HS-5 (cell line): ENCODE measurements at places on chromosomes 2 and 18.
A peak's percentile ranks its signal among the peaks of the same experiment; 100 is the strongest.

DNA sequence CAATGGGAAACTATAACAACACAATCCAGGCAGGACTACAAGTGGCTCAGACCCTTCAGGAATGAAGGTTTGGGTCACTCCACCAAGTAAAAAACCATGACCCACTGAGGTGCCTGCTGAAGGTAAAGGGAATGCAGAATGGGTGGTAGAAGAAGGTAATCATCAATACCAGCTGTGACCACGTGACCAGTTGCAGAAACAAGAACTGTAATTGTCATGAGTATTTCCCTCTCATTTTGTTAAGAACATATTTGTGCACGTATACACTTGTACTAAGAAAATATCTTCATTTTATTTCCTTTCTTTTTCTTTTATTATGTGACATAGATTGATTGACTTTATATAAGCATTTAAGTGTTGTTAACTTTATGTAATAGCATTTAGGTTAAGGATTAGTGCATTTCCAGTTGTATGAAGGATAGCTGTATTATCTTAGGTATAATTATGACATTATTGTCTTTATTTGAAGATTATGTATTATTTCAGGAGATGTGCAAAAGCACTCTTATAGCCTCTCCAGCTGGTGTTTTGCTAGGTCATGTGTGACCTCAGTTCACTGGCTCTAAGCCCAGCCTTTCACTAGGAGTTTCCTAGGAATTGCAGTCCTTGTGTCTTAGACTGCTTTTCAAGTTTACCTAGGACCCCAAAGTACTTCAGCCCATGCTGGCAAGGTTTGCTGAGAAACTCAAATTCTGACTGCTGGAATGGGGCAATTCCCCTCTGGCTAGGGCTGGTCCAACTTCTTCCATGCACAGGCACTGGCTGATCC, 125.7 kb upstream of the DPP10 start:
- no peak for DNase-seq

GRCh38 chr2:156537141-156537540, 101.0 kb downstream of the GPD2 start:
- peak; percentile 11 for DNase-seq

DNA sequence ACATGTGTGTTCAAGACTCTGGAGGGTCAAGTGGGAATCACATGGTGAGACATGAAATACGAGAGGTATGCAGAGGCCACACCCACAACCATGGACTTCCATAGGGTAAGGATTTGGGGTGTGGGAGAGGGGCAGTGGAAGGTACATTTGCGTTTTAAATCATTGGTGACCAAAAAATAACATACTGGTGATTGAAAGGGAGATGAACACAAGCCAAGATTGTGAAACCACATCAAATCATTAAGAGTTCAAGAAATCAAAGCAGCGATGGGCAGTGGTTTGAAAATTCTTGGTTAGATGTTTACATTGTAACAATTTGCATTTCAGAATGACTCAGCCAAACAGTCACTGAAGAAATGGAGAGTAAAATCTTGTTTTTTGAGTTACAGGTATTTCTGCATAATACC, 1.9 kb upstream of the CABYR start:
- DNase-seq, result no peak

GRCh38 chr2:66202586-66202985, 232.3 kb upstream of the MEIS1 start:
- DNase-seq, result no peak

DNA sequence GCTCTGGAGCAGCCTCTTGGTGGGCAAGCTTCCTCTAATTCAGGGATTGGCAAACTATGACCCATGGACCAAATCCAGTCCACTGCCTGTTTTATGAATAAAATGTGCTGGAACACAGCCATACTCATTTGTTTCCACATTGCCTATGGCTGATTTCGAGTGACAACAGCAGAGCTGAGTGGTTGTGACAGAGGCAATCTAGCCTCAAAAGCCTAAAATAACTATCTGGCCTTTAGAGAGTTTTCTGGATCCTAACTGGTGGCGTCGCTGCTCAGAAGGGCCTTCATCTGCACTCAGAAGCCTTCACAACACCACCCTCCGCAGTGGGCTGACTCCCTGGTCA, 147.1 kb downstream of the CCBE1 start:
- no peak for DNase-seq

- DNase-seq, result no peak
Observed at GRCh38 chr2:10398496-10398895, 49.6 kb downstream of the ODC1 start.

GRCh38 chr18:61605376-61606067, 272.3 kb downstream of the CDH20 start:
- DNase-seq, result no peak

- DNase-seq, result no peak
Observed at GRCh38 chr2:109376115-109376514, 237.7 kb downstream of the SEPTIN10 start.

GRCh38 chr18:50807176-50807575, 12.6 kb downstream of the MRO start:
- no peak for DNase-seq

GRCh38 chr2:98469862-98470544, 25.3 kb downstream of the INPP4A start:
- DNase-seq, result no peak

- no peak for DNase-seq
Observed at GRCh38 chr2:71190656-71191569, 36.0 kb downstream of the PAIP2B start.

- DNase-seq, result no peak
Observed at GRCh38 chr2:2800001-2800400, 468.9 kb upstream of the MYT1L start.

DNA sequence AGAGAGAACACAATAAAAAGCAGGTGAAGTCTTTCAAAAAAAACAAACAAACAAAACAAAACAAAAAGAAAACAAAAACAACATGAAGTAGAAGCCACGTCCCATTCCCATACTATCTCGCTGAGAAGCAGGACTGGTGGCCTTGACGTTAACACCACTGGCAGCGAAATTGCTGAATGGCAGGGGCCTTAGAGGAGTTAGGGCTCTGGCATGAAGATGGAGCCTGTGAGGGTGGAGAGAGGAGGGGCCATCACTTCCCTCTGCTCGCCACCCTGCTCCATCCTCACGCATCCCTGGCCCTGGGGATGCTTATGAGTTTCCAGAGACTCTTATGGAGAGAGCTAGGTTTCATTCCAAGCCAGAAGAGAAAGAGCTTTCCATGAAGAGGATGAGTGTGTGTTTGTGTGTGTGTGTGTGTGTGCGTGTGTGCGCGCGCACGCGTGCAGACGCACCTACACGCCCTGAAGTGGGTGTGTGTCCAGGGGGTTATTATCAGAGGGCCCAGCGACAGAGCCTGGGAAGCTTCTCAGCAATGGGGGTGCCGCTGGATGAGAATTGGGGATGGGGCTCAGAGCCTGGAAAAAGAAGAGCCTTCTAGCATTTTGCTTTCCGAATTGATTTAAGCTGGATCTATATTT, 20.4 kb upstream of the IMPA2 start:
- no peak for DNase-seq

- DNase-seq, result no peak
Observed at GRCh38 chr2:177332026-177332991, 60.3 kb upstream of the AGPS start.

DNA sequence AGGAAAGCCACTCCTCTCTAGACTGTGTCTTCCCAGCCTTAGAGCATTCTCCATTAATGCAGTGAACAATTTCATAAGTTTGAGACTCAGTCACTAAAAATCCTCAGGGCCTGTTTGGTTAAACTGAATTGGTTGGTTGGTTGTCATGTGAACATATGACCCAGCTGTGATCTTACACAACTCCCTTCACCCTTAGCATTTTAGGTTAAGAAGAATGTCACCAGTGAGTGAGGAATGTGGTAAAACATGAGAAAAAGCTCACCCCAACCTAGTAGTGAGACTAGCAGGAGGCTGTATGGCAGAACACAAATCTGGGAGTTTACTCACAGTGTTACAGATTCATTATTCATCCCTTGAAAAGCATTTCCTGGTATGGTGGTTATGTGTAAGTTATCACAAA, 32.4 kb downstream of the LHCGR start:
- DNase-seq, result peak; percentile 93

DNA sequence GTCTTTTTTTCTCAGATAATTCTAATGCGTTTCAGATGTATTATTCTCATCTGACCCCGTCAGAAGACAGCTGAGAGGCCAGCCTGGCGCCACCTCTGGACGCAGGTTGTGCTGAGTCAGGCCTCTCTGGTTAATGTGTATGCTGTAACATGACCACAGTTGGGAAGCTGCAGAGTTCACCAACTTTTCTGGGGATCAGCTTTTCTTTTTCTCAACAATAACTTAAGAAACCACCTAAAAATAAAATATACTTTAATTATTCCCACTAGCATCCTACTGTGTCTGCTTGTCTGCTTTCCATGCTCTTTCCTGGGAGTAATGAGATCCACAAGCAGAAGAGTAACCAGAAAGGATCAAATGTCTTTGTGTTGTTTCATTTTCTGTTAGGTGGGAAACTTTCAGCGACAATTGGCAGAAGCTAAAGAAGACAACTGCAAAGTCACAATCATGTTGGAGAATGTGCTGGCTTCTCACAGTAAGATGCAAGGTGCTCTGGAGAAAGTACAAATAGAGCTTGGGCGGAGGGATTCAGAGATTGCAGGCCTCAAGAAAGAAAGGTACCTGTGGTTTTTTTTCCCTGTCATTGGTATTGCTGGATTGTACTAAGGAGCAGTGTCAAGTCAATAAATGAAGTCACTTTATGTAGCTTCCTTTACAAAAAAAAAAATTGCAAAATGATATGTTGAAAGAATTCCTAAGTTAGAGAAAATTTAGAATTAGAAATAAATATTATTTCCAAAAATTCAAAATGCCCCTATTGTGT, 79.8 kb downstream of the CCDC150 start:
- no peak for DNase-seq

- no peak for DNase-seq
Observed at GRCh38 chr2:96668771-96669170, 26.2 kb downstream of the FER1L5 start.

DNA sequence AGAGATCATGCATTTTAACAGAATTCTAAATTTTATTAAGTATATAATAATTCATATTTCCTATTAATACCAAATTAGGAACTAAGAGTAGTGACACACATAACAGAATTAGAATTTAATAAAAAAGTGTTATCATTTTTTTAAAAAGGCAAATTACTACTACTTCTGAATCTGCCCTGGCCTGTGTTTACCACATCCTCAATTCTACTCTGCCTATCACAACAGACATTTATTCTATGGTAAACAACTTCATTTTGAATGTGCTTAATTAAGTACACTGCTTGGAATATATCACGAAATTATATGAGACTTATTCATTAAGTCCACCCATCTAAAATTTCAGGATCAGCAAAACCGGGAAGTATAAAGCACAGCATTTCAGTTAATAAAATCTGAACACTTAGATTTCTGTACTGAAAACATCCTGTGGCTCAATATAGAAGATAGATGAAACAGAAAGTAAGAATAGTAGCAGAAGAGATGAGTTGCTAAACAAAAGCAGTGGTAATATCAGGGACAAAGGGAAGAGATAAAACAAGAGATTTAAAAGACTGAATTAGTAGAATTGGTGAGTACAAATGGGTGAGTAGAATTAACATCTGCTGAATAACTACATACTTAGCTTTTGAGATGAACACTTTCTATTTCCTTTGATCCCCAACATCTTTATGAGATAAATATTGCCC, 3.7 kb downstream of the SMC6 start:
- DNase-seq, result no peak

GRCh38 chr2:218567797-218568189, 358 bp downstream of the USP37 start:
- no peak for DNase-seq

- no peak for DNase-seq
Observed at GRCh38 chr2:100997509-100998234, 4.4 kb upstream of the RPL31 start.

GRCh38 chr2:237692601-237693290, 65.4 kb downstream of the LRRFIP1 start:
- no peak for DNase-seq

DNA sequence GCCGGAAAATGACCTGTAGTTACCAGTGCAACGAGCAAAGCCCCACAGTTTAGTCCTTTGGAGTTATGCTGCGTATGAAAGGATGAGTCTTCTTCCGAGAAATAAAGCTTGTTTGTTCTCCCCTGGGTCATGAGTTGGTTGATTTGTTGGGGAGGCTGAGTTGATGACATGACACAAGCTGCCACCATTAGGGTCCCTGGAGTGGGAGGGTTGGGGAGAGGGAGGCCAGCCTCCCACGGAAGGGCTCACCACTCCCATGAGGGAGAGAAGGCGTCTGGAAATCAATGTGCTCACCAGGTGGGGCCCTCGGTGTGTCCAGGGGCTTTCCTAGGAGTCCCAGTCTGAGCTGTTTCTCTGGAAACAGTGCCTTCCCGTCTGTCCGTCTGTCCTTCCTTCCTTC, 7.4 kb upstream of the DGKD start:
- DNase-seq, result no peak

DNA sequence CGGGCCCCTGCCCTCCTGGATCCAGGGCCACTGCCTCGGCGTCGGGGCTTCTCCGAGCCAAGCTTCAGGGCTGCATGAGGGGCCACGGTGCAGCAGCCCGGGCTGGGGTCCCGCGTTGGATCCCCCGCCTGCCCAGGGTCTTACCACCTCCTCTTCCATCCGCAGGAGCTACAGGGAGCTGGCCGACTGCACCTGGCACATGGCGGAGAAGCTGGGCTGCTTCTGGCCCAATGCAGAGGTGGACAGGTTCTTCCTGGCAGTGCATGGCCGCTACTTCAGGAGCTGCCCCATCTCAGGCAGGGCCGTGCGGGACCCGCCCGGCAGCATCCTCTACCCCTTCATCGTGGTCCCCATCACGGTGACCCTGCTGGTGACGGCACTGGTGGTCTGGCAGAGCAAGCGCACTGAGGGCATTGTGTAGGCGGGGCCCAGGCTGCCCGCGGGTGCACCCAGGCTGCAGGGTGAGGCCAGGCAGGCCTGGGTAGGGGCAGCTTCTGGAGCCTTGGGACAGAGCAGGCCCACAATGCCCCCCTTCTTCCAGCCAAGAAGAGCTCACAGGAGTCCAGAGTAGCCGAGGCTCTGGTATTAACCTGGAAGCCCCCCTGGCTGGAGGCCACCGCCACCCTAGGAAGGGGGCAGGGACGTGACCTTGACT, 52.1 kb downstream of the RAMP1 start:
- DNase-seq, result no peak

GRCh38 chr2:209663139-209663538, 108.5 kb upstream of the UNC80 start:
- DNase-seq, result peak; percentile 30

- DNase-seq, result no peak
Observed at GRCh38 chr2:56380861-56381260, 197.1 kb downstream of the CCDC85A start.

GRCh38 chr2:59395119-59395518, 1154.0 kb upstream of the FANCL start:
- no peak for DNase-seq

DNA sequence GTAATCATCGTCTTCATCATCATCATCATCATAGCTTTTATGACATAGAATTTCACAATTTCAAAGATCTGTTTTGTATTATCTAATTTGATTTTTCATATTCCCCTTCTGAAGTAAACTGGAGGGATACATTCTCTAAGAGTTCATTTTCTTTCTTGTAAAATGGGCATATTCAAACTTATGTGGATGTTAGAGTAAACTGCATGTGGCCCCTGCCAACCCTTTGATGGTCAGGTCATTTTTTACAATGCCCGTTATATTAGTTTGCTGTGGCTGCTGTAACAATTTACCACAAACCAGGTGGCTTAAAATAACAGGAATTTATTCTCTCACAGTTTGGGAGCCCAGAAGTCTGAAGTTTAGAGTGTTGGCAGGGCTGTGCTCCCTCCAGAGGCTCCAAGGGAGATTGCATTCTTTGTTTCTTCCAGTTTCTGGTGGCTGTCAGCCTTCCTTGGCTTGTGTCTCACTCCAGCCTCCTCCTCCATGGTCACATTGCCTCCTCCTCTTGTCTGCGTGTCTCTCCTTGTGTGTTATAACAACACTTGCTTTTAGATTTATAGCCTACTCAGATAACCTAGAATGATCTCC, 127.5 kb upstream of the MMADHC start:
- DNase-seq, result no peak
